Activated CD4-positive, alpha-beta T cell treated with anti-CD3 and anti-CD28 coated beads, Interleukin-2, amount 10 ng/mL, durations not matched to agents 24 days and 14 days (primary cell): ENCODE measurements at places on chromosomes 5 and 9. TPM values are rescaled to one million over a fixed set of nuclear protein-coding genes. Genes with fewer than 3 reads are reported as not detected.

GRCh38 chr9:90793729-90794128 is 7.9 kb upstream of the SYK start:
- H3K4me3 ChIP-seq, result no peak overlapping the region
- peaks cover 2% of the 10 kb centered on the region for H3K36me3 ChIP-seq
- H3K4me1 ChIP-seq, result peaks cover 2% of the 10 kb centered on the region
- no peak for DNase-seq
- H3K27ac ChIP-seq, result no peak overlapping the region
- H3K27me3 ChIP-seq, result peaks cover 34% of the 10 kb centered on the region

DNA sequence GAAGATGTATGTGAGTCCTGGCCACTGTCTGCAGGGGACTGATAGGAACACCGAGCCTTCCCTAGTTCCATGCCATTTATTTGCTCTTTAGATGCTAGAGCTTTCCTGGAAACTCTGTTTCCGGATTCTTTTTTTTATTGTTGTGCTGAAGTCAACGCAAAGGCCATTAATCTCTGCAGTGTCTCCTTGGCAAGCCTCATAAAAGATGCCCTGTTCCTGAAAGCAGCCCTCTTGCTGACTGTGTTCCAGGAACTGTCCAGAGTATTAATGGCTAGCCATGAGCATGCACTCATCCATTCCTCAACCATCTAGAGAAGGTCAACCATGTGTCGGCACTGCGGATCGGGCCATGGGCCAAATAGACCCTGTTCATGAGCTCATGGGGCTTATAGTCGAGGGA is 42.9 kb upstream of the SMAD5 start:
- H3K4me1 ChIP-seq, result no peaks in the 10 kb centered on the region
- H3K4me3 ChIP-seq, result no peak overlapping the region
- H3K27ac ChIP-seq, result no peak overlapping the region
- no peaks in the 10 kb centered on the region for H3K36me3 ChIP-seq
- peaks cover 20% of the 10 kb centered on the region for H3K27me3 ChIP-seq

DNA sequence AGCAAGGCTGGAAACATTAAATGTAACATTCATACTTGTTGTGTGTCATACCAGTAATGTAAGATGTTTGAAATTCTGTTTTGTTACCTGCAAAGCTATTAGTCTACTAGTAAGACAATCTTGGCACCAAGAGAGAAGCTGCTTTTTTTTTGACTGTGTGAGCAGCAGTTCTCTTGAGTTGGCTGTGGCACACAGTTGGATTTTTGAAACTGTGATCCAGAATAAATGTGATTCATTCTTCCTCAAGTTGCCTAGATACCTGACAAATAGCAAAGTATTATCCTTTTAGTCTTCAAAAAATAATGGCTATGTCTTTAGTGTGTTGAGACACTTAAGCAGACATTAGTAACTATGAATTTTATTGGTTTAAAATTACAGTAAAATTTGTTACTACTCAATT is 57.2 kb upstream of the HAPLN1 start:
- no peak for DNase-seq
- no peaks in the 10 kb centered on the region for H3K36me3 ChIP-seq
- H3K4me3 ChIP-seq, result no peak overlapping the region

DNA sequence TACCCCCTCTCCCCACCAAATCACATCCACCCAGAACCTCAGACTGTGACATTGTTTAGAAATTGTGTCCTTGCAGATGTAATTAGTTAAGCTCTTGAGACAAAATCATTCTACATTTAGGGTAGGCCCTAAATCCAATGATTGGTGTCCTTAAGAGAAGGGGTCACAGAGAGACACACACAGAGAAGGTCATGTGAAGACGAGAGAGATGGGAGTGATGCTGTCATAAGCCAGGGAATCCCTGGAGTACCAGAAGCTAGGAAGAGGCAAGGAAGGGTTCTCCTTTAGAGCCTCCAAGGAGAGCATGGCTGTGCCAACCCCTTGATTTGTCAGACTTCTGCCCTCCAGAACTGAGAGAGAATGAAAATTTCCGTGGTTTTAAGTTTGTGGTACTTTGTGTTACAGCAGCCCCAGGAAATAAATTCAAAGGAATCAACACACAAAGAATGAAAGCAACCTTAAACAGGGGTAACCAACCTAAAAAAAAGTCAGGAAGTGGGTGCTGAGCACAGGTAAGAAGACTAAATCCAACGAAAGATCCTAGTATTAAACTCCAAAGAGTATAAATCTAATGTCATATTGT is 33.6 kb downstream of the TIMD4 start:
- peak overlapping the region; percentile 49 for H3K4me3 ChIP-seq
- H3K27me3 ChIP-seq, result no peaks in the 10 kb centered on the region
- peaks cover 33% of the 10 kb centered on the region for H3K36me3 ChIP-seq
- peak overlapping the region; percentile 96 for H3K27ac ChIP-seq
- peaks cover 83% of the 10 kb centered on the region for H3K4me1 ChIP-seq

The IL17B gene
- not detected in 2 replicates for total RNA-seq

The PCDHGA2 gene
- total RNA-seq, result 0.07 and 0.12 TPM in 2 replicates
